ENCODE measurements at places on chromosomes 12 and 14.

GRCh38 chr12:58372298-58372697, 430.9 kb downstream of the ATP23 start:
- no peak for DNase-seq

- DNase-seq: no peak
These were observed 345.7 kb upstream of the SFSWAP start for GRCh38 chr12:131364903-131365820.

DNA sequence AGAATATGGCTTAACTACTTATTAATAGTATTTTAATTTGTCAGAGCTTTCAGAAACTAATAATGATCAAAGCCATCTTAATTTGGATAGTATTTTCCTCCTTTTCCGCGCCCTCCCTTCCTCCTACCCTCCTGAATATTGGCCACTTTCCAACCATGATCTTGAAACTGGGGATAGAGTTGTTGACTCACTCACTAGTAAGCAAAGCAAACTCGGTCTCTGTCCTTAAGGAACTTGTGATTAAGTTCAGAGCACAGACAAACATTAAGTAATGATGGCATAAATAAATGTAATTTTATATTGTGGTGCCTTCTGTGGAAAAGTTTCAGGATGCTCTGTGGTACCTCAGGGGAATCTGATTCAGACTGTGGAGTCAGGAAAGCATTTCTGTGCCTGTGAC, 75.7 kb downstream of the LRRK2 start:
- no peak for DNase-seq

DNA sequence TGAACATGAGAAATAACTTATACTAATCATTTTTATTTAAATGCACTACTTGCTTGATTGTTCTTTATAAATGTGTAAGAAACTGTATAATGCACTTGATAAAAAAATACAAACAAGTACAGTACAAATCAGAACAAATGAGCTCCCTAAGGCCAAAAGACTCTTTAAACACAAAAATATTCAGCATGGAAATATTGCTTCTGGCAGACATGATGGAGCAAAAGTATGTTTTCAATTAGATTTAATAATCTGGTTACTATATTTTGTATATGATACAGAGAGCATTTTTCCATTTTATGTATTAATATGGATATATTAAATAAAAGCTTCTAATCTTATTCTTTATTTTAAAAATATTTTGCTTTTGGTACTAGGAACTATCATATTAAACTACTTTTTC, 800.2 kb upstream of the LRFN5 start:
- no peak for DNase-seq

DNA sequence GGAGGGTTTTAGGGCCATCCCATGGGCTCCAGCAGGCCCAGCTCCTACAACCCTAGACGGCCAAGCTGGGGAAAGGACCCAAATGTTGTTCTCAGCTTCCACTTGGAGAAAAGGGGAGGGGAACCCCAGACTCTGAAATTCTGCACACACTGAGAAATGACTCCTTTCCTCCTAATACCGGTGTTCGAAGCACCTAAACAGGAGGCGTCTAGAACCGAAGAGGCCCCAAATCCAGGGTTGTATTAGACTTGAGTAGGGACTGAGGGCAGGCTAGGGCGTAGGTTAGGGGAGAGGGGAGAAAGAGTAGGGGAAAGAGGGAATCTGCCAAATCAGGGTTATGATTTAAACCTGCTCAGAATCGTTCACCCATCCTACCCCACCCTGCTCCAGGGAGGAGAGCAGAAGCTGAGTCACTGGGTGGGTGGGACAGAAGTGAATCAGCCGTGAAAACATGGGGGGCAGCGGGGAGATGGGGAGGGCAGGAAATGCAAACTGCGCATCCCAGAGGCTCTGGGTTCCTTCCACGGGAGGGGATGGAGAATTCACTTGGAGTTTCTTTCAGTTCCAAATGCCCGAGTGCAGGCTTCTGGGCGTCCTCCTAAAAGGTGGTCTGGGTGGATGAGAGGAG, 1.0 kb downstream of the IGFBP6 start:
- peak; percentile 63 for DNase-seq

GRCh38 chr14:69561893-69562292, 12.8 kb downstream of the CCDC177 start:
- DNase-seq: no peak

DNA sequence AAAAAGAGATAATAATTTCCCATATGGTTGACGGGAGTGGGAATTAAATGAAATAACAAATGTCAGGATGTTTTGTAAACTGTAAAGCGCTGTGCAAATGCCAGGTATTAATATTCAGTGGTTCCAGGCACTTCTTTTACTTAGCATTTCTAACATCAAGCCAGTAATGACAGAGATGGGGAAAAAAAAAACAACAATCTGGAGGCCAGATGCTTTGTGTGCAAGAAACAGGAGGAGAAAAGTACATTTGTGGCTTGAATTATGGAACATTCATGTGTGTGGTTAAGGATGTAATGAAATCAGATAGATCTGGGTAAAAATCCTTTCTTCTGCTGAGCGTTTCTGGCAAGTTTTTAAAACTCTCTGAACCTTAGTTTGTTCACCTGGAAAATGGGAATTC, 509.6 kb downstream of the FUT8 start:
- no peak for DNase-seq

DNA sequence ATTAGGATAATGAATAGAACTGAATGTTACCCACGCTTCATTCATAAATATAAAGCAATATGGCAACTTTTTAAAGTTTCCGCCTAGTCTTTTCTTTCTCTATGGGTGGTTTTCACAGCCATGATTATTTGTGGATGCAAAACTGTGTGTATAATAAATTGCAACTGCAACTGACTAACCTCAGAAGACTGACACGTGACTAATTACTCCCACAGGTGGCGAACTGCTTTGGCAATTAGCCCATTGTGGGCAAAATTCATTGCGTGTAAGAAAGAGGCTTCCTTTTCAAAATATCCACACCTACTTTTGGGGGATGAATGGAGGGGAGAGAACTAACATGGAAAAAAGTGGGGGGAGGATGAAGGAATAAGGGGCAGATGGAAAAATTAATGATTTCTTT, 79.0 kb downstream of the SLC25A21 start:
- DNase-seq: no peak

DNA sequence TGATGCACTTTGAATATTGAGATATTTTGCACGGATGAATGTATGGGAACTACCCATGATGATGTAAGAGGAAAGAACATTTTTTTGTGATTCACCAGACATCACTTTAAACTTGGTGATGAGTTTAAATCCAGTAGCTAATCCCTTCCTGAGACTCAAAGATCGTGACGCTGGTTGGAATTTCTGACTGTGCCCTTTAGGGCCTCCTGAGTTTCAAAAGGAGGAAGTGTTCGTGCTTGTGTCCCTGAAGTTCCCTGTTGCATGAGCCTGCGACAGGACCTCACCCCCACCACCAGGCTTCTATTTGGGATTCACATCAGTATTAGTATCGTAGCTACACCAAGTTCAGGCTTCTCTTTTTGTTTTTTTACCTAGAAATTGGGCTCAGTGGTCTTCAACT, 18.6 kb upstream of the RIN3 start:
- DNase-seq: no peak

DNA sequence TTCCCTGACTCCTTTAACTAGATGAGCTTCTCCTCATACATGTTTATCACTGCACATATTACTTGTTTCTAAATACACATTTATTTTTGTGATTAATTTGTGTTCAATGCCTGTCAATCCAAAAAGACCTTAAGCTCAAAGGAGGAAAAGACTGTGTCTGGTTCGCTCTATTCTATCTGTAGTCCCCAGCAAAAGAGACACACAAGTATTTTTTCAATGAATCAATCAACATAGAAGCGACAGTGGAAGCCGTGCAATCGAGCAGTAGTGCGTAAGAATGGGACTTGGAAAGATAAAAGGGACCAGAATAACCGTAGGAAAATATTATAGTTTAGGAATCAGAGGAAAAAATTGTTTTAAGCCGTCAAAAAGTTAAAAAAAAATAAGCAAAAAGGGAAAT, 951 bp downstream of the WDHD1 start:
- DNase-seq: no peak

- DNase-seq: no peak
These were observed 579.1 kb downstream of the PRKD1 start for GRCh38 chr14:29348504-29348903.

GRCh38 chr12:123951467-123951866, 21.2 kb downstream of the CCDC92 start:
- DNase-seq: no peak

DNA sequence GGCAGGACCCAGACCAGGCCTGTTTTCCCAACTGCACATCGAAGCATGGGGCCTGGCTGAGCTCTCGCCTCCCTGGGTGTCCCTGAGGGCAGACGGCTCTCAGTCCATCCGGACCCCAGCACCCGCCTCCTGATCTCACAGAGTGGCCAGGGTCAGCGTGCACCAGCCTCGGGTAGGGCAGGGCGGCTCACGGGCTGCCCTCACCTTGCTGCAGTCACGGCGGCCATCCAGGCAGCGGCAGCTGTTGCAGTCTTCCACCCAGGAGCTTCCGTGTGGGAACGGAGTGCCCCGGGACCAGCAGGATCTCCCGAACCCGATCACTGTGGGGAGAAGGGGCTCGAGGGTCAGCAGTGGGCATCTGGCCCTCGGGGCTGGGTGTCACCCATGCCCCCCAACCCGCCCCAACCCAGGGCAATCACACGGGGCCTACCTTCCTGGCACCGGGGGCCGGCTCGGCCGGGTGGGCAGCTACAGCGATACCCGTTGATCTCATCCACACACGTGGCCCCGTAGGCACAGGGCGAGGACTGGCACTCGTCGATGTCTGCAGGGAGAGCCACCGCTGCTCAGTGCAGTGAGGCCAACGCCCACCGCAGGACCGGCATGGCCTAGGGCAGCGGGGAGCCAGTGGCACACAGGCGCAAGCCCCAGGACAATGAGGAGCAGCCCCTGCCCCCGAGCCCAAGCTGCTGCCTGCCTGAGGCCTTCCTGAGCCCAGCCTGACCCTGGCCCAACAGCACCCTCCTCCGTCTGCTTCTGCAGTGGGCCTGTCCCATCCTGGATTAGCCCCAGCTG, 22.2 kb downstream of the JAG2 start:
- DNase-seq: no peak

GRCh38 chr14:39025810-39026627, 77.0 kb downstream of the SEC23A start:
- no peak for DNase-seq

DNA sequence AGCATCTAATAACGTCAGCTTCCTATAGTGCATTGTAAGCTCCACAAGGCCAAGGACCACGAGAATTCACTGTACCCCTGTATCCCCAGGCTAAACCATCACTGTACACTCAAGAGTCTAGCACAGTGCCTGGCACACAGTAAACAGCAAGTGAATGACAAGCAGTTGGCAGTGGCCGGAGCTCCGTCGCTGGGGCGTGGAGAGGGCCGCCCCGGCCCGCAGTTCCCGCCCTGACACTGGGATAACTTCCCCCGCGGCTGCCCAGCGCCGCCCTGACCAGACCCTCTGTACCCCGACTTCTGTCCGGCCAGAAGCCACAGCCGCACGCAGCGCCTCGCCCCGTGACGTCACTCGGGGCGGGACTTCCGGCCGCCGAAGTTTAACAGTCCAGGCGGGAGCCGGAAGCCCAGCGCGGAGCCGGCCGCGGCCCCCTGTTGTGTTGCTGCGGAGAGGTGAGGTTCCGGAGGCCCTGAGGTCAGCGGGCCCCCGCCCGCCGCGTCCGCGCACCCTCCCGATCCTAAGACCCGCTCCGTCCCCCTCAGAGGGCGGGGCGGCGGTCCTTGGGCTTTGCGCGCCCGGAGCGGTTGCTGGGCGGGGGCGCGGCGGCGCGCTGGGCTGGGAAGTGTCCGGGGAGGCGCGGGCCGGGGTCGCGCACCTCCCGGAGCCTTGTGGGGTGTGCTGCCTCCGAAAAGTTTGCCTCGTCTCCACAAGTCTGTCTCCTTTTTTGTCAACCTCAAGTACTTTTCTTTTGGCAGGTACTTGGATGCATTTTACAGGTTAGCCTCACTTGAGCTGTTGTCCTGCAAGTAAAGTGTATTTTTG, at the start of gene NEDD1:
Gene NEDD1 (plus strand): TSS at position 409 of the 822 bp plus-strand sequence. CDS start 2,503 bp downstream, outside the sequence.
- DNase-seq: peak; percentile 66

DNA sequence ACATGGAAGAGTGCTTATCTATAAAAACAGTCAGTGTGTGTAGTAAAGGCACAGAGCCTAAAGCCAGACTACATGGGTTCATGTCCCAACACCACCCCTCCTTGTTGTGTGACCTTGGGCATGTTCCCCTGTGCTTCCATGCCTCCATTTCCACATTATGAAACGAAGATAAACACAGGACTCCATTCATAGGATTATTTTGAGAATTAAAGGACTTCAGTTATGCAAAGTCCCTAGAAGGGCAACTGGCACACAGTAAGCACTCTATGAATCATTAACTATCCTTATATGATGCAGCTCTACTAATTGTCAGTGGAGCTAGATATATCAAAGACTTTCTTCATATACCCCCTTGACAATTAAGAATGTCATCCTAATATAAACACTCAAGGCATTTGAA, 17.8 kb downstream of the IFNG-AS1 start:
- no peak for DNase-seq
